Stimulated activated naive CD4-positive, alpha-beta T cell treated with Interleukin-2 at 50 U/mL for 16 hours (primary cell): ENCODE measurements at places on chromosomes 1 and 21.

GRCh38 chr21:40830836-40831235 lies 16.1 kb downstream of the DSCAM start:
- DNase-seq = no peak

- DNase-seq = no peak
Measured at GRCh38 chr1:54766726-54767125, 2.4 kb upstream of the PARS2 start.

- peak; percentile 47 for DNase-seq
Measured at GRCh38 chr1:16032388-16033102, 10.7 kb downstream of the CLCNKA start.

DNA sequence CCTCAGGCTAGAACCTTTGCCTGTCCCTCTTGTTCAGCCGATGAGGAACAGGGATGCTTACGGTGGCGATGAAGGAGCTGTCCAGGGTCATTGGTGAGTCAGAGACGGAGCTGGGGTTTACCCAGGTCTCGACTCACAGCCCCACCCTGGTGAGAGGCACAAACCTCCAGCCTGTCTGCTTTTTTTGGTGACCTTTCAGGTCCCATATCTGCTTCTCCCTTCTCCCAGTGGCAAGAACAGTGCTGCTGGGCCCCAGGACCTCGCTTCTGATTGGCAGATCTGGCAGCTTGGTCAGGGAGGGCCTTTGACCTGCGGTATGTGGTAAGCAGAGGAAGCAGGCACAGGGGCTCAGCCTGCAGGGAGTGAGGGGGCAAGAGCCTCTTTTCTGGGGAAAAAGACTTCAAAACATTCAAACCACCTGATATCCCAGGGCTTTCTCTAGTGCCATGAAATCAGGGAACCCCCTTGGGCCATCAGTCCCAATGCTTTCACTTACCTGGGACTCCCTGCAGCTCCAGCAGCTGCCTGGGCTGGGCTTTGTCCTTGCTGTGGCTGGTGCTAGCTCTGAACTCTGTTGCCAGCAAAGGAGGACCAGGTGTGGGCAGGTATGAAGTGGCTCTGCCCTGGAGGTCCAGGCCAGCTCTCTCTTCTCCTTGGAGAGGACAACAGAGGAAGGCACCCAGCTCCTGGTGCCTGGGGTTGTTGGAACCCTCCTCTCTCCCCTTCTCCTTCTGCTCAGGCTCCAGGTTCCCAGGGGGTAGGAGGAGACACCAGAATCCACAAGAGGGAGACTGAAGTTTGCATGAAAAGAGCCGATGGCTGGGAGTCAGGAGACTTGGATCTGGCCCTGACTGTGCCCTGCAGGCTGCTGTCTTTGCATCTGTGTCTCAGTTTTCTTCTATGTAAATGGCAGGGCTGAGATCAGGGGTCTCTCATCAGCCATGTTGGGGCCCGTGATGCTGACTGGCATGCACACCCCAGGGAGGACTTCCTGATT lies 41.4 kb downstream of the TRIM62 start:
- DNase-seq = no peak
